GM12891 (cell line): ENCODE measurements at places on chromosomes 11 and 22.

DNA sequence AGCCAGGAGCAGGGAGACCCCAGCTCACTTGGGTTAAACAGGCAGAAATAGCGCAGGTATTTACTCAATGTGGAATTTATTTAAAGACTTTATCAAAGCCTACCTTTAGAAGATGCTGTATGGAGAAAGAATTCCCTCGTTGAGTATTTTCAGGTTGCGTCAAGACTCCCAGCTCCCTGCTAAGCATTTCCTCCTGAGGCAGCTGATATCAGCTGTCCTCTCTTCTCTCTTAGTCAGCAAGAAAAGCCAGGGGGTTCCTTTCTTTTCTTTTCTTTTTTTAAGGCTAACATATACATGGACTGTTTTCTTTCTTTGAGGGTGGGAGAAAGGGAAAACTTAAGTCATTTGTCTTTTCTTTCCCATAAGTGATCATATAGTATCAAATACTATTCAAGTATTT is 125.8 kb upstream of the POU2AF2 start:
- no peak for DNase-seq

- DNase-seq: no peak
Measured at GRCh38 chr11:67349457-67349856, 3.9 kb downstream of the POLD4 start.

GRCh38 chr11:103648670-103649400 is 387.6 kb upstream of the DDI1 start:
- DNase-seq: no peak

GRCh38 chr11:65862191-65862735 is 2.0 kb downstream of the MUS81 start:
- DNase-seq: no peak

DNA sequence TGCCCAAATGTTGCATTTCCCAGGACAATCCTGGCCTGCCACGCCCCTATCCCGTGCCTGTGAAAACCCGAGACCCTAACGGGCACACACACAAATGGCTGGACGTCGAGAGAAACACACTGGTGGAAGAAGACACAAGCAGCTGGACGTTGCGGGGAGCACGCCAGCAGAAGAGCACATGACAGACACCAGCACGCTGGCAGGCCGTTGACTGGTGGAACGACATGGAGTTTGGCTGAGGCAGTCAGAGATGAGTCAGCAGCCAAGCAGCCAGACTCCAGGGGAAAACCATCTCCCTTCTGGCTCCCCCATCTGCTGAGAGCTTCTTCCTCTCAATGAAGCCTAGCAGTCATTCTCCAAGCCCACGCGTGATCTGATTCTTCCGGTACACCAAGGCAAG is 606.7 kb upstream of the LRRC4C start:
- no peak for DNase-seq
